ENCODE measurements at places on chromosomes 2 and 18. TPM values are rescaled to one million over a fixed set of nuclear protein-coding genes. Genes with fewer than 3 reads are reported as not detected.

Gene NDC80
- 0.17 TPM for total RNA-seq

Gene THUMPD2
- total RNA-seq: 10.9 TPM

GRCh38 chr2:136916131-136916530, 150.8 kb downstream of the THSD7B start:
- DNase-seq: no peak
- H3K27ac ChIP-seq: no peak overlapping the region
- H3K36me3 ChIP-seq: no peaks in the 10 kb centered on the region
- no peak overlapping the region for H3K4me3 ChIP-seq
- no peaks in the 10 kb centered on the region for H3K4me1 ChIP-seq

- H3K27me3 ChIP-seq: no peaks in the 10 kb centered on the region
- no peak overlapping the region for H3K27ac ChIP-seq
Observed at GRCh38 chr2:14354231-14354630, 278.3 kb upstream of the LRATD1 start.

- no peak overlapping the region for H3K27ac ChIP-seq
- H3K4me3 ChIP-seq: no peak overlapping the region
- no peaks in the 10 kb centered on the region for H3K4me1 ChIP-seq
- H3K36me3 ChIP-seq: no peaks in the 10 kb centered on the region
- H3K27me3 ChIP-seq: no peaks in the 10 kb centered on the region
Observed at GRCh38 chr2:228657807-228658402, 476.4 kb upstream of the SPHKAP start.

DNA sequence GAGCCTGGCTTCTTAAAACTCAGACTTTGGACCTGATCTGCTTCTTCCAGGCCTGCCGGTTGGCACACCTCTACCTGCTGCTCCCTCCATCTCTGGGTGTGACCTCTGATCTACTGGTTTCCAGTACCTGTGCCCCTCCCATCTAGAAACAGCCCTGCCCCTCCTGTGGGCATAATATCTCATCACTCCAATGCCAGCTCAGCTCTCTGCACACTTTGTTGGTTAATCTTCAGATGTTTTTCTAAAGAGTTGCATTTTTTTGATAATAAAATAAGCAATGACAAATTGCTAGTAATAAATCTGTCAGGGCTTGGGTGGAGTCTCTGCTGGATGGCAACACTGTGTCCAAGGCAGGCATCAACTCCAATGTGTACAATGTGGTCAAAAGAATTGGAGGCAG, 89.6 kb upstream of the PPP1CB start:
- peak overlapping the region; percentile 91 for H3K27ac ChIP-seq
- no peak overlapping the region for H3K4me3 ChIP-seq
- H3K27me3 ChIP-seq: no peaks in the 10 kb centered on the region
- H3K36me3 ChIP-seq: no peaks in the 10 kb centered on the region

- DNase-seq: no peak
- H3K4me3 ChIP-seq: no peak overlapping the region
- H3K27ac ChIP-seq: no peak overlapping the region
- no peaks in the 10 kb centered on the region for H3K4me1 ChIP-seq
- no peaks in the 10 kb centered on the region for H3K36me3 ChIP-seq
Observed at GRCh38 chr2:222040333-222040732, 258.5 kb downstream of the PAX3 start.

- no peak overlapping the region for H3K4me3 ChIP-seq
- H3K4me1 ChIP-seq: peaks cover 3% of the 10 kb centered on the region
- H3K27ac ChIP-seq: no peak overlapping the region
- peaks cover 3% of the 10 kb centered on the region for H3K36me3 ChIP-seq
- H3K27me3 ChIP-seq: no peaks in the 10 kb centered on the region
- no peak for DNase-seq
Observed at GRCh38 chr2:71630454-71631328, 177.3 kb downstream of the DYSF start.

DNA sequence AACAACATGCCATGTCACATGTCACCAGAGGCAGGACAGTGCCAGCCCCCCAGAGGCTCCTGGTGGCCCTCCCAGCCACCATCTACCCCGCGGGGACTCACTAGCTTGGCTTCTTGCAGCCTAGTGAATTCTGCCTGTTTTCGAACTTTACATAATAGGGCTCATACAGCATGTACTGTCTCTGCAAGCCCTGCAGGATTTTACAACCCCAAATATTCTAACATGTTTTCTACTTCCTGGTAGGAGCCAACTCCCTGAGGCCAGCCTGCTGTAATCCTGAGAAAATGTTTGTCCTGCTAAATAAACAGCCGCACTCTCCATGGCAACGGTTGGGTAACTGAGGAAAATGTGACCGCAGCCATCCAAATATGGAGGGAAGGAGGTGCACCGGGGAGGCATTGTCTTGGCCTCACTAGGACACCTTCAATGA, 2.7 kb downstream of the PER2 start:
- H3K4me1 ChIP-seq: peaks cover 82% of the 10 kb centered on the region
- peak; percentile 97 for DNase-seq
- no peaks in the 10 kb centered on the region for H3K36me3 ChIP-seq
- H3K27me3 ChIP-seq: no peaks in the 10 kb centered on the region
- peak overlapping the region; percentile 87 for H3K4me3 ChIP-seq
